ENCODE measurements at places on chromosomes 13 and 19.

- no peak for DNase-seq
Measured at GRCh38 chr19:1214299-1214861, 8.8 kb downstream of the STK11 start.

- DNase-seq = no peak
Measured at GRCh38 chr19:8615024-8615423, 4.5 kb upstream of the ADAMTS10 start.

GRCh38 chr13:23686948-23687347, 116.7 kb downstream of the TNFRSF19 start:
- DNase-seq = no peak

DNA sequence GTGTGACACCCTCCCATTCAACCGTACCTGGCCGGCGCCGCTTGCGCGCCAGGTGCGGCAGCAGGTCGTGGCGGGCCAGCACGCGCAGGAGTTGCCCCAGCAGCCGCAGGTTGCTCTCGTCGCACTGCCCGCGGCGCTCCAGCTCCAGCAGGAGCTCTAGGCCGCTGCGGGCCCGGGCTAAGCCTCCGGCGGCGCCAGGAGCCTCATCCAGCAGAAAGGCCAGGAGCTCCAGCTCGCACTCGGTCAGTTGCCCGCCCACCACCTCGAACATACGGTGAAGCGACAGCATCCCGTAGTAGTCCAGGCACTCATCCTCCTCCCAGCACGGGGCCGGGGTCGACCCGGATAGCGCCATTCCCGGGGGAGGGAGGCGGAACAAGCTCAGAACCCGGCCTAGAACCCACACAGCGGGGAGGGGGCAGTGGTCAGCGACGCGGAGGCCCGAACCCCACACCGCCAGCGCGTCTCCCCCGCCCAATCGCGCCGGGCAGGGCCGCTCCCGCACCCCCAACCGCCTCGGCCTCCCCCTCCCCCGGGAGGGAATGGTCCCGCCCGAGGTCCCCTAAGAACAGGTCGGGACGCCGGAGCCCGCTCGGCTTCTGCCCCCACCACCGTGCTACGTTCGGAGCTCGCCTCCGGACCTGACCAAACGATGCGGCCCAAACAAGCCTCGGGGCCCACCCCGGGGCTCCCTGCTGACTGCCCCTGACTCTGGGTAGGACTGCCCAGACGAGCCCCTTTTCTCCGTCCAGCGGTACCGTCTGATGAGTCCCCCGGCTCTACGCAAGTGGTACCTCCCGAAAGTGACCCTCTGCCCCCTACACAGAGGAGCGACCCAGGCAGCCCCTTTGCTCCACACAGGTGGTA, 591 bp downstream of the DEDD2 start:
- no peak for DNase-seq

GRCh38 chr13:105814902-105815250, 720.6 kb downstream of the EFNB2 start:
- DNase-seq = no peak

GRCh38 chr19:7500811-7501450, 12.1 kb upstream of the PEX11G start:
- peak; percentile 42 for DNase-seq

- no peak for DNase-seq
Measured at GRCh38 chr13:46747031-46747820, 49.7 kb downstream of the ESD start.

DNA sequence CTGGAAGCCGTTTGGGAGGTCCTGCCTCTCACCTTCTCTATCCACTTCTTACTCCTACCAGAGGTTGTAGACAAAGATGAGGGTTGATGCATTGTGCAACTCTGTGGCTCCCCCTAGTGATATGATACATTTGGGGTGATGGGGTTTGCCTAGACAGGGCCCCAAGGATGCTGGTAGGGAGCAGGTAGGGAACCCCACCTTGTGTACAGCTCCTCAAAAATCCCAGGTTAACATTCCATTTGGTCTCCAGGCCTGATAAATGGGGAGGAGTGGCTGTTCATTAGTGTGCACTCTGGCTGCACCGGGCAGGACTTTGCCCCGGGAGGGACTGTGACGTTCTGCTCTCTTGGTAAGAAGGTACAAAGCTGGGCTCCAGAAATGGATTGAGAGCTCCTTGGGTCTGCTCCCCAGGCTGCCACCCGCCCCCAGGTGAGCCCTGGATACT, 19.2 kb downstream of the SIGLEC8 start:
- DNase-seq = no peak

DNA sequence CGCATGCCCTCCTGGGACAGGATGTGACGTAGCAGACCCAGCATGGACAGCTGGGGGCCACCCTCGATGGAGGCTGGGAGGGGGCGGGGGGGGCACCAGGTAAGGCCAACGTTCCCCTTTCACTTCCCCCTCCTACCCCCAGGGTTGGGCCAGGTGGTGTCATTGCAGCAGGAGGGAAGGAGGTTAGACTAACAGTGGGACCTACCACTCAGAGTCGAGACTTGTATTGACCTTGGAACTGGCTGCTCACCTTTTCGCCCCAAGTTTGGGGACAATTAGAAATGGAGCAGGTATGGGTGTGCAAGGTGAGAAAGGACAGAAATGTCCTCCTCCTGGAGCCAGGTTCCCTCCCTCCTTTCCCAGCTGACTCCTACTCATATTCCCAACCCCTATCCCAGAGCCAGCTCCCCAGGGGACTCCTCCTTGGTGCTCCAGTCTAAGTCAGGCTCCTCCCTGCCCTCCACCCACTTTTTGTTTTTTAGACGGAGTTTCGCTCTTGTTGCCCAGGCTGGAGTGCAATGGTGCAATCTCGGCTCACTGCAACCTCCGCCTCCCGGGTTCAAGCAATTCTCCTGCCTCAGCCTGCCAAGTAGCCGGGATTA, 8.6 kb upstream of the SLC25A41 start:
- DNase-seq = no peak

GRCh38 chr13:40562975-40563349, 103.5 kb downstream of the FOXO1 start:
- DNase-seq = no peak

DNA sequence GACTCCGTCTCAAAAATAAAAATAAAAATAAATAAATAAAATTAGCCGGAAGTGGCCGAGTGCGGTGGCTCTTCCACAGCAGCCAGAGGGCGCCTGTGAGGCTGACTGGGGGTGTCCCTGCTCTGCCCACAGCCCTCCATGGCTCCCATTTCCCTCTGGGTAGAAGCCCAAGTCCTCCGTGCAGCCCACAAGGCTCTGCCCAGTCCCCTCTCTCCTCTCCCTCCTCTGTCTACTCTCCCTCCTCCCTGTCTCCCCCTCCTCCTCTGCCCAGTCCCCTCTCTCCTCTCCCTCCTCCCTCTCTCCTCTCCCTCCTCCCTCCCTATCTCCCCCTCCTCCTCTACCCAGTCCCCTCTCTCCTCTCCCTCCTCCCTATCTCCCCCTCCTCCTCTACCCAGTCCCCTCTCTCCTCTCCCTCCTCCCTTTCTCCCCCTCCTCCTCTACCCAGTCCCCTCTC, 20.4 kb downstream of the MISP start:
- DNase-seq = no peak

GRCh38 chr13:26280295-26280694, 26.4 kb downstream of the CDK8 start:
- no peak for DNase-seq

DNA sequence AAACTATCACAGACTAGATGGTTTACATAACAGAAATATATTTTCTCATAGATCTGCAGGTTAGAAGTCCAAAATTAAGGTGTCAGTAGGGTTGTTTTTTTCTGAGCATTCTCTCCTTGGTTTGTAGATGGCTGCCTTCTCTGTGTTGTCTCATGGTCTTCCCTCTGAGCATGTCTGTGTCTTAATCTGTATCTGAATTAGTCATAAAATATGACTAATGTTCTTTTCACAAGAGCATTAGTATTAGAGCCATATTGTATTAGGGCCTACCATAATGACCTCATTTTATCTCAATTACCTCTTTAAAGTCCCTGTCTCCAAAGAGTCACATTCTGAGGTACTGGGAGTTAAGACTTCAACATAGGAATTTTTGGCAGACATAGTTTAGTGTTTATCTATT, 77.2 kb upstream of the OBI1 start:
- no peak for DNase-seq

GRCh38 chr19:1112268-1113029, 8.7 kb downstream of the GPX4 start:
- DNase-seq = no peak

DNA sequence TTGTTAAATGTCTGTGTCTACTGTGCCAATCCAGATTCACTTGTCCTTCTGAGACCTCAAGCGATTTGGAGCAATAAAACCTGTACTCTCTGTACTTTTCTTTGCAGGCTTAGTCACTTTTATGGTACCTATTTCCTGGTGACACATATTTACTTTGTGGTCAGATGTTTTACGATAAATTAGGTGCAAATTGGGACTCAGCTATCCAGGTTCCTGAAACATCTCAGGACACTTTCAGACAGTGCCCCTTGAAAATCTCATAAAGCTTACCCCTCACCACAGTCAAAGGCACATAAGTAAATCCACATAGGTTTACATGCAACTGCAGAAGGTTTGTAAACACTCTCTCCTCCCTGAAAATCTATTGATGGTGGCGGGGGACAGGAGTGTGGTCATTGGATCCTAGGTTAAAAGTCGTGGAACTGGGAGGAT, 438.8 kb downstream of the EFNB2 start:
- no peak for DNase-seq

DNA sequence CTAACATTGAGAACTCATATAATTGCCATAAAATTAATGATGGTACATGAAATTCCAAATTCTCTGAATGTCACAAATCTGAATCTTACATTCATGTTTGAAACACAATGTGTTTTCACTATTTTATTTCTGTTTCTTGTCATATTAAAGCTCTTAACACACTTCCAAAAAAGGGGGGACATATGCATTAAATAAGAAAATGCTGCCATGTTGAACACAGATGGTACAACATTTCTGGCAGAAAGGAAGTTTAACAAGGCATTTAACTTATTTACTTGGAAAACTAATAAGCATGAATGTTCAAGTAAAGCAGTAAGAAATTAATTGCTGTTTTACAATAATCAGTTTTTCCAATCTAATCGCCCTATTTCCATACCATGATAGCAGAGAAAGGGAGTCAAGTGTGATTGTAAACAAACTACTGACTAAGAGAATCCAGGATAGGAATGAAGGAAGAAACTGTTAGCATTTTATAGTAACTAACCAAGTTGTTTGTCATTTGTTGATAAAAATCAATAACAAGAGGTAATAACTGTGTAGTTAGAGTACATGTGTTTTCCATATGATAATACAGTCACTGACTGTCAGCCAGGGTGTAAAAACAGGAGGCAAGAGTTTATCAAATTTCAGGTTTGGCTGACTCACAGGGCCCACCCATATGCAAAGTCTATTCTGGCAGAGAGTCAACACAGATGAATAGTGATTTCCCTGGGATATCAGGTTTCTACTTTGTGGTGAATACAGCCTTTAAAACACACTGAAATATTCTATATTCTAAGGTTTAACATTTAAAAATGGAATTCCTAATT, 5.7 kb upstream of the FOXO1 start:
- DNase-seq = no peak

DNA sequence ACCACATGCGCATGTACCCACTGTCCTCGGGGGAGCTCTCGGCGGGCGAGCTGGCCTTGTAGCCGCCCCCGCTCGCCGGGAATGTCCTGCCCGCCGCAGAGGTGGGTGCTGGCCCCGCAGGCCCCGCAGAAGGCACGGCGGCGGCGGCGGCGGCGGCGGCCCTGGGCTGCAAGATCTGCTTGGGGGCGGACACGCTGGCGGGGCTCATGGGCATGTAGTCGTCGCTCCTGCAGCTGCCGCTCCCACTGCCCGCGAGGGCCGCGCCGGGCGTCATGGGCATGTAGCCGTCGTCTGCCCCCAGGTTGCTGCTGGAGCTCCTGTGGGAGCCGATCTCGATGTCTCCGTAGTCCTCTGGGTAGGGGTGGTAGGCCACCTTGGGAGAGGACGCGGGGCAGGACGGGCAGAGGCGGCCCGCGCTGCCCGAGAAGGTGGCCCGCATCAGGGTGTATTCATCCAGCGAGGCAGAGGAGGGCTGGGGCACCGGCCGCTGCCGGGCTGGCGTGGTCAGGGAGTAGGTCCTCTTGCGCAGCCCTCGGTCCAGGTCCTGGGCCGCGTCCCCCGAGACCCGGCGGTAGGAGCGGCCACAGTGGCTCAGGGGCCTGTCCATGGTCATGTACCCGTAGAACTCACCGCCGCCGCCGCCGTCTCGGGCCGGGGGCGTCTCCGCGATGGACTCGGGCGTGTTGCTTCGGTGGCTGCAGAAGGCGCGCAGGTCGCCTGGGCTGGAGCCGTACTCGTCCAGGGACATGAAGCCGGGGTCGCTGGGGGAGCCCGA, 2.4 kb downstream of the IRS2 start:
- no peak for DNase-seq

DNA sequence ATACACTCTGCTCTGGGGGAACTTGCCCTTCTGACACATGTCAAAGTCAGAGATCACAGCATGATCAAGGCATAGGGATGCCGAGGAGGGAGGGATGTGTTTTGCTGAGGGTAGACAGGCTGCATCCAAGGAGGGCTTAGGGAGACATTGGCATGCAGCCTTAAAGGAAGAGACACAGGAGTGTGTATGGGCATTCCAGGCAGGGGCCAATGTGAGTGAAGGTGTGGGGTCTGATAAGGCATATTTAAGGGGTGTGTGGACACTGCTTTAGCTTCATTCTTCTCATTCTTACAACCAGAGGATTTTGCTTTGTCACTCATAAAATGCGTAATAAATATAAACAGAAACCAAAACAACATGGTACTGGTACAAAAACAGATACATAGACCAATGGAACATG, 193.4 kb downstream of the RGCC start:
- no peak for DNase-seq

DNA sequence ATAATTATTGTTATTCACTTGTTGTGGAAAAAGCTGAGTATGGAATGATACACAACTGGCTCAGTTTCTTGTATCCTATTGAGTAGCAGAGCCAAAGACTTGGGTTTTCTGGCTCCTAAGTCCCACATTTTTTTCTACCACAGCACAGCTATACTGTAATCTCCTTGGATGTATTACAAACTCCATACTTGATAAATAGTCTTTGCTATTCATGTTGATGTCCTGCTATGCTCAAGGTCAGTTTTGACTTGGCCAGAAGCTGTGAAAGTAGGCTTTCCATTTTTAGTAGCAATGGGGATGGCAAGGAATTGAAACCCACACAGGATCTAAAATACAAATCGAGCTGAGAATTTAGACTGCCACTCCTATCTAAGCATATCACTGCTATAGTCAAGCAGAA, 79.1 kb downstream of the B3GLCT start:
- no peak for DNase-seq

GRCh38 chr13:36344886-36345437, 1.2 kb downstream of the SPART start:
- DNase-seq = no peak

GRCh38 chr13:61500176-61500575, 84.5 kb upstream of the PCDH20 start:
- DNase-seq = no peak

GRCh38 chr13:70817576-70817975, 709.3 kb upstream of the KLHL1 start:
- DNase-seq = no peak

- no peak for DNase-seq
Measured at GRCh38 chr13:52713894-52714293, 25.7 kb downstream of the CNMD start.

GRCh38 chr13:37652596-37652995, 54.0 kb upstream of the POSTN start:
- DNase-seq = no peak

GRCh38 chr19:498511-498891, 2.2 kb downstream of the MADCAM1 start:
- DNase-seq = no peak

GRCh38 chr19:47190167-47190727, 40.8 kb downstream of the BBC3 start:
- DNase-seq = no peak

- no peak for DNase-seq
Measured at GRCh38 chr19:14505488-14506239, 9.7 kb upstream of the GIPC1 start.

All from NCI-H187 (cell line).